ENCODE measurements at places on chromosomes 1 and 21. TPM values are rescaled to one million over a fixed set of nuclear protein-coding genes. Genes with fewer than 3 reads are reported as not detected.

The IL19 gene
- total RNA-seq, result not detected

The TMEM81 gene
- 1.9 TPM for total RNA-seq

The FAM163A gene
- total RNA-seq, result not detected

The FNDC5 gene
- total RNA-seq, result not detected

The FH gene
- 92.5 TPM for total RNA-seq

The TSPEAR gene
- total RNA-seq, result not detected

The EXTL2 gene
- 8.9 TPM for total RNA-seq

The CFAP141 gene
- not detected for total RNA-seq

The ACKR1 gene
- not detected for total RNA-seq

The HAPLN2 gene
- total RNA-seq, result not detected

The MSTO1 gene
- 16.2 TPM for total RNA-seq

The S100A6 gene
- 2,657 TPM for total RNA-seq

The EFNA3 gene
- total RNA-seq, result 20.9 TPM

The CD84 gene
- total RNA-seq, result not detected

The CD247 gene
- total RNA-seq, result not detected

The BARHL2 gene
- not detected for total RNA-seq

The IL10 gene
- not detected for total RNA-seq

The FOXO6 gene
- total RNA-seq, result not detected

The OR6P1 gene
- not detected for total RNA-seq

The ZFYVE9 gene
- 16.7 TPM for total RNA-seq

The METTL25B gene
- total RNA-seq, result 17.6 TPM

The CSF1 gene
- 4.9 TPM for total RNA-seq

The EPHA10 gene
- total RNA-seq, result 0.07 TPM

The RHD gene
- not detected for total RNA-seq

The ENSA gene
- 157 TPM for total RNA-seq

The KLF17 gene
- total RNA-seq, result not detected

The ANGPTL3 gene
- total RNA-seq, result not detected

The SLC30A2 gene
- not detected for total RNA-seq

The RSPO1 gene
- total RNA-seq, result not detected

The BLACAT1 gene
- total RNA-seq, result 1.3 TPM

The SLC9C2 gene
- total RNA-seq, result not detected

The PRRX1 gene
- total RNA-seq, result 0.79 TPM

The TRIM62 gene
- total RNA-seq, result 7.3 TPM

The MED8 gene
- total RNA-seq, result 36.0 TPM

The SLFNL1 gene
- under 0.01 TPM for total RNA-seq

The DNAJC28 gene
- total RNA-seq, result 0.42 TPM

The PARS2 gene
- 5.5 TPM for total RNA-seq

The TNFSF4 gene
- total RNA-seq, result 1.1 TPM

The TMEM9 gene
- 96.3 TPM for total RNA-seq

The LIPI gene
- not detected for total RNA-seq

The RAB25 gene
- total RNA-seq, result 206 TPM

The SLAMF7 gene
- 0.14 TPM for total RNA-seq

The PSMA5 gene
- 42.0 TPM for total RNA-seq

The KRTAP10-2 gene
- not detected for total RNA-seq

The CELA3B gene
- total RNA-seq, result not detected

The PLA2G5 gene
- total RNA-seq, result not detected

The DAB1 gene
- total RNA-seq, result not detected

The NOC2L gene
- 115 TPM for total RNA-seq

The CENPF gene
- total RNA-seq, result 39.8 TPM

The EPHA2 gene
- total RNA-seq, result 169 TPM

The RNU1-3 gene
- under 0.01 TPM for total RNA-seq

The CDC14A gene
- 3.4 TPM for total RNA-seq

The CD164L2 gene
- total RNA-seq, result 6.3 TPM

The YRDC gene
- total RNA-seq, result 30.9 TPM

The SYNC gene
- total RNA-seq, result 6.7 TPM

The CD1C gene
- not detected for total RNA-seq
